ENCODE measurements at places on chromosomes 11 and 22.

GRCh38 chr11:69949327-69949726, 128.8 kb upstream of the ANO1 start:
- DNase-seq: peak; percentile 91

DNA sequence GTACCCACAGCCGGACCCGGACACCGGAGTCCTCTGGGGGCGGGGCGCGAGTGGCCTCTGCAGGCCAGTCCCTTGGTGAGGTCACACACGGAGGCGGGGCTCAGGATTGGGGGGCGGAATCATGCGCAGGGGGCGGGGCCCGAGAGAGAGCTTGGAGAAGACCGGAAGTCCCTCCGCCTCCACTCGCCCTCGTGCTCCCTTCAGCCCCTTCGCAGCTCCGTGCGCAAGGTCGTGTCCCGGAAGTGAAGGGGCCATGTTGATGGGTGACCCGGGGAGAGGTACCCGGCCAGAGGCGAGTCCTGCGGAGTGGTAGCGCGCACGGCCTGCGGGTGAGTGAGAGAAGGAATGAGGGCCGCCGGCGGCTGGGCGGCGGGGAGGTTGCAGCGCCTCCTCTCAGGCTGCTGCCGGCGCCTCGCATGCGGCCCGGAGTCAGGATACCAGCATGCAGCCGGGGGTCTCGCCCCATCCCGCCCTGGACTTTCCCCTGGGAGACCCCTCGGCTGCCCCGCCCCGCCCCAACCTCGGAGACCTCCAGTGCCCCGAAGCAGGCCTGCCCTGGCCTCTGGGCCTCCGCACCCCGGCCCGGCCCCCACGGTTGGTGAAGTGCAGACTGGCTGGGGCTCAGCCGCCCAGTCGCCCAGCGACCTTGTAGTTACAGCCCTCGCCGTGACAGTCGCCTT, at the start of gene MIEF1:
TSS of gene MIEF1 (plus strand) at position 182 of the 680 bp plus-strand sequence. CDS start 9,005 bp downstream, outside the sequence.
- no peak for DNase-seq

- no peak for DNase-seq
Measured at GRCh38 chr11:28169816-28170215, 61.6 kb downstream of the METTL15 start.

- no peak for DNase-seq
Measured at GRCh38 chr22:42178910-42179519, 48.4 kb upstream of the CYP2D6 start.

DNA sequence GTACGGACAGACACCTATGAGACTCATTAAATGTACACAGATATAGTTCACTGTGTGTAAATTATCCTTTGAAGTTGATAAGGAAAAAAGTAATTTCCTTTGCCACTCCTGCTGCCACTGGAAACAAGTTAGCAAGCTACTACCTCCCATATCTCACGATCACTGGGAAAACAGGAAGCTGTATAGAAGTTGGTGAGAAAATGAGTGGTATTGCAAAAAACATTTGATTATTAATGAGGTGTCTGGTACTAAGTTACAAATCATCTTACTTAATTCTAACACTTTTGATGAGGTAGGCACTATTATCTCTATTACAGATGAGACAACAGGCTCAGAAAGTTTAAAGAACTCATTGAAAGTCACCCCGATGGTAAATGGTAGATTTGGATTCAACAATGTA, 68.5 kb downstream of the GAB2 start:
- no peak for DNase-seq

DNA sequence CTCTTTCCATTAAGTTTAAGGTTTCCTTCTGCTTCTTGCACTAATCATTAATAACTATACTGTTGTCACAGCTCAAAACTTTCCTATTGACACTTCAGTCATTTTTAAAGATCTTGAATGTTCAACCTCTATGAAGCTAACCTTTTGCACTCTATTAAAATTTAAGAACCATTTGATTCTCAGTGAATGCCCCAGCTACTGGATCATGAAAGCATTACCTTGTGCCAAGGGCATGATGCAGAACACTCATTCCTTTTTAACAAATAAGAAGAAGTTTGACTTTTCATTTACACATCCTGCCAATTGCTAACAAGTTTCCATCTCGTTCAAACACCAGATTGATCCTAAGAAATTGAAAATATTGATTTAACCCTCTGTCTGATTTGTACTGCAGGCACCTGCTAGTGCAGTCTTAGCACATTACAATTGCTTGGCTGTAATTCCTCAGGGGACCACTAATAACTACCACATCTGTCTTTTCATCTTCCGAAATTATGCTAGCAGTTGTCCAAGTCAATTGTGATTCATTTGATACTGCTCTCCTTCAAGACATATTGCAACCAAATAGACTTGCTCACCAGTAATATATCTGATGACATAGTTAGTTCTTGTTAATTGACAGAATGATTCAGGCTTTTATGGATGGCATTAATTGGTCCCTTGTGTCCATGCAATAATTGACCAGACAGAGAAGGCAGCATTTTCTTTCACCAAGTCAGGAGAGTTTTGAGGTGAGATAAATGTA, 158.4 kb downstream of the TEAD1 start:
- DNase-seq: no peak

DNA sequence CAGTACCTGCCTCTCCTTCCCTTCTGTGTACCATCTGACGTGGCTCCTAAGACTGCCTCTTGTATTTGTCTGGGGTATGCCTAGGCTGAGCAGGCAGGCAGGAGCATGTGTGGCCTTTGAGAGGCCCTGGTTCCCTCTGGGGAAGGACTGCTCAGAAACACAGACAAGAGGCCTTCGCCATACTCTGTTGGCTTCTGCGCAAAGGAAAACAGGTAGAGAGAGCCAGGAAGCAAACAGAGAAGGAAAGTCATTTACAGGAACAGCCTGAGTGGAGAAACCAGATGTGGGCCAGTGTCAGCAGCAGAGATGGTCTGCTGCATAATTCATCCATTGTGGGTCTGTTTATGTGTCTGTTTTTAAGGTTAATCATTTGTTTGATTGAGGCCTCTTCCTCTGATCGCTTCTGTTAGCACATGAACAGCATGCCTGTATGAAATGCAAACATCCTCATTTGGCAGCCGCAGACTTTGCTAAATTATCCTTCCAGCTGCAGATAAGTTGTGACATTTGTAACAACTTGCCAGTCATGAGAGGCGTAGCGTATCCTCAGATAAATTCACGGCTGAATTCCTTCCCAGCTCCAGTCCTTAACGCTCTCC, 119.4 kb downstream of the GALNT18 start:
- DNase-seq: no peak

GRCh38 chr11:65781152-65781961, 581 bp upstream of the AP5B1 start:
- no peak for DNase-seq

- no peak for DNase-seq
Measured at GRCh38 chr11:62627713-62628112, 5.9 kb upstream of the B3GAT3 start.

GRCh38 chr11:5043380-5043779, 2.9 kb upstream of the OR52J3 start:
- peak; percentile 83 for DNase-seq

- no peak for DNase-seq
Measured at GRCh38 chr11:61293867-61294716, 1.0 kb downstream of the VWCE start.

DNA sequence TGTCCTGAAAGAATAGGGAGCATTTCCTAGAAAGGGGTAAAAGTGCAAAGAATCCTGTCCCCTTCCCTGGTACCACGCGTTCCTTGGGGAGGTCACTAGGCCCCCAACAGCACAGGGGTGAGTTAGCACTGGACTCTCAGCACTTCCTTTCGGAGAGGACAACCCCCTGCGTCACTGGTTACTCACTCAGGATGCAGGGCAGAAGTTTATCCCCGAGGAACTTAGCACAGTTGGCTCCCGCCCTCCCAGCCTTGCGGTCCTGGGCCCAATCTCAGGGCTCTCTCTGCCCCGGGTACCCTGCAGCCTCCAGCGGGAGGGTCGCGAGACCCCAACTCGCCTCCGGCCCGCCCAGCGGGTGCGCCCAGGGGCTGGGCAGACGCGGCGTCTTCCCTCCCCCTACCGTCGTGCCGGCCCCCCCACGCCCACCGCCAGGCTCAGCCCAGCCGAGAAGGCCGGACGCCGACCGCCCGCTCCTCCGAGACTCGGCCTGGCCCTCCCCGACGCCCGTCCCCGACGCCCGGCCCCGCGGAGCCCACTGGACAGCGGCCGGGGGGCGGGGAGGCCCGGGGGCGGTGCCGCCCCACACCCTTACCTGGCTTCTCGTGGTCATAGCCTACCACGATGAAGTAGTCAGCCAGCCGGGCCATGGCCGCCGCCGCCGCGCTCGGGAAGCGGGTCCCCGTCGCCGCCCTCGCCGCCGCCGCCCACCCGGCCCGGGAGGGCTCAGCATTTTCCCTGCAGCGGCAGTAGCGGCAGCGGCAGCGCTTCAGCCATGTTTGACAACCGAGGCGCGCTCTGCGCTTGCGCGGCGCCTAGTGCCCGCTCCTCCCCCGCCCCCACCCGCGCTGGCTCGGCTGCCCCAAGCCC, at the start of gene SBF2:
TSS of gene SBF2 (minus strand) at position 797 of the 867 bp plus-strand sequence. CDS start at position 647, 150 bp downstream.
- peak; percentile 95 for DNase-seq

GRCh38 chr11:5815534-5815933, 6.8 kb downstream of the OR52N2 start:
- DNase-seq: no peak

GRCh38 chr11:113176599-113177360, 137.6 kb upstream of the TTC12 start:
- DNase-seq: peak; percentile 71

GRCh38 chr11:115642660-115643059, 138.4 kb upstream of the CADM1 start:
- no peak for DNase-seq

DNA sequence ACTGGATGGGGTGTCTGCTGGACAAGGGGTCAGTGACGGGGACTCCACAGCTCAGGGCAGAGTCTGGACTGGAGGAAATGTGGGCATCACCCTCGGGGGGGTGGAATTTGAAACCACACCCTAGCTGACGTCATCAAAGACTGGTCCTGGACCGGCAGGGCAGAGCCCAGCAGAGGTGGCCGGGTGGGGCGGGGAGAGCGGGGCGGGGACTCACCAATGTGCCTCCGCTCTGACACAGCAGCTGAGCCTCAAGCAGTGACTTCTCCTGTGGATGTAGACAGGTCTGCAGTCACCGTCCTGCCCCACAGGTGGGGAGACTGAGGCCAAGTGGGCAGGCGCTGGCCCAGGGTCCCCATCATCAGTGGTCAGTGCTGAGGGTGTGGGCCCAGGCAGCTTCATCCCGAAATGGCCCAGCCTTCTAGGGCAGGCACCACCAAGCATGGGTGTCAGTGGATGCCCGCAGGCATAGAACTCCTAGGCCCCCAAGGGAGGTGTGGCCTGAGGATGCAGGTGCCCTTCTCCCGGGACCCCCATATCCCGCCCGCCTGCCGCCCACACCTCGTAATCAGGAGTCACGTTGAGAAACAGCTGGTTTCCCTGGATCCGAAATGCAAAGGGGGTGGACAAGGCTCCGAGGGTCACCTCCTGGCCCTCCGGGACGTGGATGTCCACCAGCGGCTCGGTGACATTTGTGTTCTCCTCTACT, 603 bp downstream of the CDHR5 start:
- no peak for DNase-seq

- no peak for DNase-seq
Measured at GRCh38 chr11:119696378-119697222, 32.4 kb downstream of the NECTIN1 start.

GRCh38 chr11:45262900-45263299, 23.2 kb downstream of the SYT13 start:
- DNase-seq: no peak

- DNase-seq: no peak
Measured at GRCh38 chr11:112773264-112773663, 188.0 kb upstream of the NCAM1 start.

GRCh38 chr11:73221451-73221850, 3.4 kb downstream of the P2RY2 start:
- DNase-seq: no peak

- DNase-seq: no peak
Measured at GRCh38 chr11:107969219-107969618, 39.5 kb upstream of the CUL5 start.

DNA sequence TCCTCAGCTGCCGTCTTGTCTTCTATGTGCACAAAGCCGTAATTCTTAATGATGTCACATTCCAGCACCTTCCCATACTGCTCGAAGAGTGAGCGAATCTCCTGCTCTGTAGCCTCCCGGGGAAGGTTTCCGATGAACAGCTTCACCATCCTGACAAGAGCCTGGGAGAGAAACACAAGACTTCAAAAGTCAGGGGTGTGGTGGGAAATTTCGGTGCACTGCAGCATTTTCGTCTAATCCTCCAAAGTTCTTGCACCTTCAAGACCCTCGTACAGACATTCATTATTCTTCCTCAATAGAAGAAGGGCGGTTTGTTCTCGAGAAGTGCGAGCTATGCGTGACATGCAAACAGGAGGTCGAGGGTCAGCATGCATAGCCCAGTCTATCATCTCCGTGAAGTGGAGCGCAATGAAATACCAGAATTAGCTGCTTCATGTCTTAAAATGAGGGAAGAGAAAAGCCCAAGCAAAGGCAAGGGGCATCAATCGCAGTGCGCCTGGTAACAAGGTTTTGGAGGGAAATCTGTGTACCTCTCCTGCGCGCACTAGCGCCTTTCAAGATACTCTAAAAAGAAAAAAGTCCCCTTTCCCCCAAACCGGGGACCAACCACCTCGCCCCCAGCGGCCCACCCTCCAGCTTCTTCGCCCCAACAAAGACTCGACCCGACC, 622 bp downstream of the RBM4B start:
- no peak for DNase-seq

- no peak for DNase-seq
Measured at GRCh38 chr11:18404062-18404461, 8.1 kb upstream of the LDHC start.

GRCh38 chr11:9943386-9944110, 279.7 kb downstream of the SWAP70 start:
- peak; percentile 96 for DNase-seq

DNA sequence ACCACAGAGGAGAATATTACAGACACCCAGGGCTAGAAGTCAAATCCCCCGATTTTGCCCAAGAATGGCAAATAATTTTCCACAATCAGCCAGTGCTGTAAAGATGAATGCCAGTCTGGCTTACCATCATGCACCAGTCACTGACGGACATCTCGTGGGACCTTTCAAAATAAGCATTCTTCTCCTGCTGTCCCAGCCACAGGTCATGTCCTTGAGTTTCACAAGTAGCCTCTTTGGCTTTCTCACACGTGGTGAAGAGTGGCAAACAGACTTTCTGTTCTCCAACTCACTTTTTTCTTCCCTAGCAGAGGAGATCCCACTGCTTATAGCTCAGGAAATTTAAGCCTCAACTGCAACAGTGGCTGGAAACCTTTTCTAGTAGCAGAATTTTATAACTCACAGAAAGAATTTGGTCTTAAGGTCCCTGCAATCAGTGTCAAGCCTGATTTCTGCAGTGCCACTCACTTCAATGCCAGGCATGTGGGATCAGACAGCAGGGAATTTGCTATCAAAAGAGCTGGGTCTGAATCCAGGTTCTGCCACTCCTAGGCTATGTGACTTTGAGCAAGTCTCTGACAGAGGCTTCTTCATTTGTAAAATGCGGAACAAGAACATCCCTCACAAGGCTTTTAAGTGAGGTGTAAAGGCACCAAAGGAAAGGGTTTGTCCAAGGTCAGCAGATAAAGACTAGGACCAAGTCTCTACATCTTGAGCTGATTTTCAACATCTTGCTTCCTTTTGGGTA, 3.6 kb downstream of the PIK3IP1 start:
- DNase-seq: no peak

Measured in HS-5 (cell line).